ENCODE measurements at places on chromosomes 3 and 15.

DNA sequence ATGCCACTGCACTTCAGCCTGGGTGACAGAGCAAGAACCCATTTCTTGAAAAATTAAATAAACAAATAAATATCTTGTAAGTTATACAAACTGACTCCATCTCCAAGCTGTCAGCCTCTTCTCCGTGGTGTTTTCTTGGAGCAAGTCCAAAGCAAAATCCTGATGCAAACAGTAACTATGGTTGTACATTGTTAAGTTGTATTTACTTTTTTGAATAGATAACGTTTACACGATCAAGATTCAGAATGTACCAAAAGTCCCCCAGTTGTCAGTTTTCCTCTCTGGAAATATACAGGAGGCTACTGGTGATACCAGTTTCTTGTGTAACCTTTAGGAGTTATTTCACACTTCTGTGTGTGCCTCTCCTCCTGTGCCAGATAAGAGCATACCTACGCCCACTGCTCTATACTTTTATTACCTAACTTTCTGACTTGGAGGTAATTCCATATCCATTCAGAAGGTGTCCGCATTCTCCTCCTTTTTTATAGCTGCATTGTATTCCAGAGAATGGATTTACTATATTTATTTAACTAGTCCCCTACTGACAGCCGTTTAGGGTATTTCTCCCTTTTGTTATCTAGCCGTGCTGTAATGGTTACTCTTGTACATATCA, 14.2 kb downstream of the CMTM7 start:
- DNase-seq: no peak

- DNase-seq: no peak
Measured at GRCh38 chr3:150237490-150237889, 170.6 kb upstream of the TSC22D2 start.

DNA sequence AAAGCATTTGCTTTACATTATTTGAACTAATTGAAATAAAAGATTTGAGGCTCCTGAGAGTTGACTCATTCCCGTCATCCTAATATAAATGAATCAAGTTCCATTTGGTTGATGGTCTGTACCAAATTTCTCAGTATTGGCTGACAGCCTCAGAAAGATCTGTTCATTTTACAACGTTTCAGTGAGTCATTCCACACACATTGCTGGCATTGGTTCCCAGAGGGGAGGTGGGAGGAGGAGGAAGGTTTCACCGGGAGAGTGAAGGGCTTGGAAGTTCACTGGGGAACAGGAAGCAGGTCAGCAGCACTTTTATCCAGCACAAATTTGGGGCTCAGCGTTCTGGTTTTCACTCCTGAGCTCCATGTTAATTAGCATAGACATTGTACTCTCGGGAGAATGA, 176.7 kb upstream of the CADPS start:
- DNase-seq: no peak

DNA sequence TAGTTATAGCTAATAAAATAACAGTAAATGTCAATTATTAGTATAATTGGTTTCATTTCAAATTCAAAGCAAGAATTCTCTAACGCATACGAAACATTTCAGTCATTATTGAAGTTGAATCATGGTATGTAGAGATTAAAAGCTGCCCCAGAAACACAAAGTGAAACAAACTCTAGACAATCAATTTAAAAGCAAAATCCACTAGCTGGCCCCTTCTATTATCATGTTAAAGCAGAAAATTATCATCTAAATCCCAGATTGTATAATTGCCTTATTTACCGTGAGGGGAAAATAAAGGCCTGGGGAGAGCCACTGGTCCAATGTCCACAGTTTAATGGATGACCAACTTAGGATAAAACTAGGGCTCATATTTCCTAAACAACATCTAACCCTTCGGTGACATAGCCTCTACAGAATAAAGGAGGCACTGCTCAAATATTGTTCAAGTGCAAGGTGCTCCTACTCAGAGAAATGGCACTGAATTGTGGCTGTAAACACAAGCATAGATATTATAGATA, 110.9 kb upstream of the THRB start:
- DNase-seq: no peak

DNA sequence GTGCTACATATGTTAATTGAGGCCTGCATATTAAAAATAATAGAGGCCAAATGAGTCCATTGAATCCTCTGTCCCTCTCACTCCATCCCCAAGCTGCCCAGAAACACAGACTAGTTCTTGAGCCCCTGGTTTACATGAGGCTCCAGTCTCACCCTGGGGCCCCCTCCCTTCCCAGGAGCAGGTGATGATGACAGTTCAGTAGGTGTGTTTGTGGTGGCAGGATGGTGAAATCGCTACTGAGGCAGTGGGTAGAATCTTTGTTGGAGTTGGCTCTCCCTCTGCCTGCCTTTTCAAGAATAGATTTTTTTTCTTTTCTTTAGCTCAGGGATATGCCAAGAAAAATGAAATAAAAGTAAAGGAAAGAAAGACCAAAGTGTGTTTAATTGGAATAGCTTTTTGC, 288.7 kb downstream of the EPHB1 start:
- DNase-seq: no peak

DNA sequence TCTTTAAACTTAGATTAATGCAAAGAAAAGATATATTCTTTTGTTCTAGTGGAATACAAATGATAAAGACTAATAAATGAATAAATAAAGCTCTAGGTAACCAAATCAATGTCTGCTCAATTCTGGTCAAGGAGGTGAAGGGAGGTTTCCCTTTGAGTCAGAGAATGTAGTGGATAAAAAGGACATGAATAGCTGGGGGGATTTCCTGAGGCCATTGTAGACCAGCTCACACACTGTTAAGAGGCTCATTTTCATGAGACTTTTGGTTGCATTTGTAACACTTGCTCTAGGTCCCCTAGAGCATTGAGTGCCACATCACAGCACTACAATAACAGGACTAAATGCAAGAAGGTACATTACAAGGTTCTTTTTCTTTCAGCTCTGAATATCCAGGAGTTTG, 170.7 kb downstream of the TIGIT start:
- DNase-seq: no peak

- no peak for DNase-seq
Measured at GRCh38 chr3:96070678-96071077, 743.7 kb upstream of the EPHA6 start.

GRCh38 chr3:46892285-46893145, 15.0 kb downstream of the PTH1R start:
- DNase-seq: no peak

- DNase-seq: no peak
Measured at GRCh38 chr3:120762615-120763014, 20.1 kb downstream of the GTF2E1 start.

GRCh38 chr15:40234783-40235182, 4.1 kb upstream of the PAK6 start:
- DNase-seq: no peak

DNA sequence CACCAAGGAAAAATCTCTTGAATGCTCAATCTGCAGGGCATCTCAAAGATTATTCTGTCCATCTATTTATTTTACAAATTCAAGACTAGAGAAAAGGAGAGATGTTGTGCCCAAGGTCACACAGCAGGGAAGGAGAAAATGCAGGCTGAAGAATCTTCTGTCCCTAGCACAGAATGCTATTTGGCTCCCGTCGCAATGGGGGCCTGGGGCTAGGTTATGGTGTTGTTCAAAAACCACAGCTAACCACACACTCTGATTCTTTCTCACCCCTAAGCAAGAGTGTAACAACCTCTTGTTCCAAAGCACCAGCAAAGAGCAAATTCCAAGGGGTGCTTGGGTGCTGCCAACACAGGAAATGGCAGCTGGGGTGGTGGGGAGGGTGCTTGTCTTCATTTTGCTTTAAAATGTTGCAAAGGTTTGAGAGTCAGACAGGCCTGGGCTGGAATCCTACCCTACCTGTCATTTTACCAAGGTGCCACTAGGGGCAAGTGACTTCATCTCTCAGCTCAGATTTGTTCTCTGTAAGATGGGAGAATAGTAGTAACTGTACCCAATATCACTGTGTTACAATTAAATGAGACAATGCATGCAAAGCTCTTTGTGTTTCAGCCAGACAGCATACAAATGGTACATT, 112.5 kb downstream of the ADAMTS9 start:
- DNase-seq: no peak

- no peak for DNase-seq
Measured at GRCh38 chr15:95866711-95867440, 463.6 kb upstream of the NR2F2 start.
